Fibroblast of skin of scalp (primary cell): ENCODE measurements at places on chromosomes 16 and 17.

DNA sequence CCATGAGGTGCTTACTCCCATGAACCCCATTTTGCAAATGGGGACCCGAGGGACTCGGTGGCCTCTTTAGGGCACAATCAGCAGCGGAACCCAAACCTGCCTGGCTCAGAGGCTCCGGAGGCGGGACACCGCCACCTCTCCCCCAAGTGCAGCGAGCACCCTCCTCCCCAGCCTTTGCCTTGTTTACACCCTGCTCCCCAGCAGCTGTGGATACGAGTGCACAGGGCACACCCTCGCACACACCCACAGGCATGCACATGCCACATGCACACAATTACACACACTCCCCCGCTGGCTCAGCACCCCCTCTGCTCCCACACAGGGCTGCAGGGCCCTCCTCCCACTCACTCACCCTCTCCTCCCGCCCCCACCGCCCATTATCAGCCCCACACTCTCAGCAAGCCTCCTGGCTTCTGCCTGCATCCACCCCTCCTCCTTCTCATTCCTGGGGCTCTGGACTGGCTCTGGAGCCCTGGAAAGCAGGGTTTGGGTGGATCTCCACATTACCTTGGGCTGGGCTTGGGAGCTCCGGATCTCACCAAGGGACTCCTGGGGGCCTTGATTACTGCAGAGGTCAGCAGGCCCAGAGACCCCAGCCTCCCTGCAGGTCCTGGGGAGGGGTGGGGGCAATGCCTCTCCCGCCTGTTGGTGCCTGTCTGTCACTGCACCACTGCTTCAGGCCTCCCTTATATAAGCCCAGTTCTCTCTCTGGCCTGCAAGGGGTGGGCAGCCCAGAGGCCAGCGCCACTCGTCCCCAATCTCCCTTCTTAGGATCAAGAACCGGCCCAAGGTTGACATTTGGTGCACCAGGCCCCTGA is 6.4 kb downstream of the PDK2 start:
- peak; percentile 57 for DNase-seq

DNA sequence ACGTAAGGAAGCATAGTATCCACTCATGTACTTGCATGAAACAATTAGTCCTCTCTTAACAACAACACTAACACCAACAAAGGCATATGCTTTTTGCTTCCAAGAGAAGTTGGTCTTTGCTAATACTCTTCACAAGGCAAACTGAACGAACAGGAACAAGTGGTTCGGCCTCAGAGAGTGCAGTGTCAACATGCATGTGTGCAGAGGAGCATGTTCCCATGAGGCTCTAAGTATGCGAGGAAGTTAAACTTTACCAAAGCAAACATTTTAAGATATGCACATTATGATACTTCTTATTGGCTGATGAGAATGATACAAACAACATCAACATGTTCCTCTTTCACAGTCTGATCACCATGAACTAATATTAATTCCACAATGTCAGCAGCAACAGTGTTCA is 285.3 kb upstream of the IRX5 start:
- DNase-seq, result peak; percentile 14

- peak; percentile 11 for DNase-seq
These were observed 92.8 kb downstream of the KATNIP start for GRCh38 chr16:27642756-27643155.

GRCh38 chr16:67255553-67256221 is 6.9 kb downstream of the SLC9A5 start:
- DNase-seq, result no peak

DNA sequence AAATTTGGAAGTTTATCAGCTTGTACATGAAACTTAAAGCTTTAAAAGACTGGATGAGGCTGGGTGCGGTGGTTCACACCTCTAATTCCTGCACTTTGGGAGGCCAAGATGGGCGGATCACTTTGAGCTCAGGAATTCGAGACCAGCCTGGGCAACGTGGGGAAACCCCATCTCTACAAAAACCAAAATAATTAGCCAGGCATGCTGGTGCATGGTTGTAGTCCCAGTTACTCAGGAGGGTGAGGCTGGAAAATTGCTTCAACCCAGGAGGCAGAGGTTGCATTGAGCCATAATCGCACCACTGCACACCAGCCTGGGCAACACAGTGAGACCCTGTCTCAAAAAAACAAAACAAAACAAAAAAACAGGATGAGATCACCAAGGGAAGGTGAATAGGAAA is 209.5 kb downstream of the AATF start:
- no peak for DNase-seq

GRCh38 chr16:86882586-86883280 is 304.4 kb downstream of the FOXL1 start:
- peak; percentile 84 for DNase-seq

GRCh38 chr17:28494445-28495188 is 11.5 kb upstream of the FOXN1 start:
- DNase-seq, result peak; percentile 62

GRCh38 chr16:22425036-22425801 is 50.8 kb upstream of the CDR2 start:
- DNase-seq, result peak; percentile 71

DNA sequence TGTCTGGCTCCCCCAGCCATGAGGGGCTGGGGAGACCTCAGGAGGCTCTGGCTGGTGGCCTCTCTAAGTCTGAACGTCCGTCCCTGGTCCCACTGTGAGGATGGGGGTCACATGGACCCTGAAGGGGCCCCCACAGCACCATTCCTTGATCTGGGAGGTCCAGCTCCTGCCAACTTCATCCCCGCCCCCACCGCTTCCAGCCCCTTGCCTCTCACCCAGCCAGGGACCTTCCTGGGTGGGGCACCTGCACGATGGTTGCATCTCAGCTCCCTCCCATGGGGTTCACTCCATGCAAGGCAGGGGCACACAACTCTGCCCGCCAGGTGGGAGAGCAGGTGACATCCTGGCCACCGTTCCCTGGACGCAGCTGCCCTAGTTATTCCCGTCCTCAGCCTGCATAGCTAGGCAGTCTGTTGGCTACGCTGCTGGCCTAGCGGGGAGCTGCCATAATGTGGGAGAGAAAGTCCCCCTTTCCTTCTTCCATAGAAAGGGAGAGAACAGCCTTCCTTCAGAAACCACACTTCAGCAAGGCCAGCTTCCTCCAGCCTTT is 217.9 kb upstream of the RPL38 start:
- no peak for DNase-seq

DNA sequence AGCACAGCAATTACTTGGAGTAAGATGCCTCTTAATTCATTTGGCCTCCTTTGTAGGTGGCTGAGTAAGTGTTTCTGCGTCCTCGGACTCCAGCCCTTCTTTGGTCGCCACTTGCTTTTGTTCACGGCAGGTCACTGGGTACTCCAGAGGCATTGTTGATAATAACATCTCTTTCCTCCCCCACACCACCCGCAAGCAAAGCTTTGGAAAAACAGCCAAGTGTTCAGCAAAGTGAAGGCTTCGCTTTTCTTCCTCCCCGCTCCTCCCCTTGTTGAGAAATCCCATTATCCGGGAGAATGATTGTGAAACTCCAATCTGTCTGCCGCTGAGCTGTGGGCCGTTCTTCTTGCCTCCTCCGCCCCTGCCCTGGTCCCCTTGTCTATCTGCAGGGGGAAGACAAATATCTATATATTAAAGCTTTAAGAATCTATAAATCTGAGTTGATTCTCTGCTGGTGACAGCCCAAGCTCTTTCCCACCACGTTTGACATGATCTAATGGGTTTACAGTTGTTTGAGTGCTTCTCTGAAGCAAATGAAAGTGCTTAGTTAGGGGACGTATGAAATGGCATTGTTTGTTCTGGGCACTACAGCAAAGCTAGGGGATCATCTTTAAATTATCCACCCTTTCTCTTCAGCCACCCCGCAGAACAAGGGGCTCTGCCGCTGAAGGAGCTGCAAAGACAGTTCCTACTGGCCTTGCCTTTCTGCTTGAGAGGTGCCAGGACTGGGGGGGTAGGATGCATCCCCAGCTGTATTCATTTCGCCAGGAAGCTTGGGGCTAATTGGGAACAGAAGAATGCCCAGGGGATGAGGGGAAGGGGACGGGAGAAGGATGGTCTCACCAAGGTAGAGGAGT is 167.1 kb downstream of the CCDC182 start:
- peak; percentile 41 for DNase-seq

- peak; percentile 23 for DNase-seq
These were observed 648 bp upstream of the ERCC4 start for GRCh38 chr16:13919330-13919682.

DNA sequence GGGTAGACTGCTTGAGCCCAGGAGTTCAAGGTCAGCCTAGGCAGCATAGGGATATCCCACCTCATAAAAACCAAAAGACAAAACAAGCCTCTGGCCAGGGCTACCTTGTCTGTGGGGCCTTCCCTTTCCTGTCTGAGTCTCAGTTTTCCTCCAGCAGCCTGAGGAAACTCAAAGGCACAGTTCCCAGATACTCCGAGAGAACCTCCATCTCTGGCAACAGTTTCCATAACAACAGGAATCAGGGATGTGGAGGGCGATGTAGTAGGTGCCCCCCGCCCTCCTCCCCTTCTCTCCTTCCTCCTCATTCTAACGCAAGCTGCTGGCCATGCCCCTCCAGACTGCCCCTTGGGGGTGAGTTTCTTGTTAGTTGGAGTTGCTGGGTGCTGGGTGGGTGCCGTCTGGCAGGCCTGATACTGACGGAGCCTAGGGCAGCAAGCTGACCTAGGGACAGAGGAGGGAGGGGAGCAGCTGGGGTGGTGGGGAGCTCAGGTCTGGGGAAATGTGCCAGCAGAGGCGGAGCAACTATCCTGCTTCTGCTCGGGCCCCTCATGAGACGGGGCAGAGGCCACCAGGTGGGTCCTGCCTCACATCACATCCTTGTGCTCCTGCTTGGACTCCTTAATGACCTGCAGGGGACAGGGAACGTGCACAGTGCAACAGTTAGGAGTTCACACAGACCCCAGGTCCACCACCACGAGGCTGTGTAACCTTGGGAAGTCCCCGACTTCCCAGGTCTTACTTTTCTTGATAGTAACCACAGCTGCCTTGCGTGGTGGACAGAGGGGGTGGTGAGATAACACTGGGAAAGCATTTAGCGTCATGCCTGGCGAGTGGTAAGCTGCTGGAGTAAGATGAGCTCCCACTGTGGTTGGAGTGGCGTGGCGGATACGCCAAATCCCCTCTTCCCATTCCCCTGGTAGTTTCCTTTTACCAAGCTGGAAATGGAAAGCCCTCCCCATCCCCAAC is 7.8 kb upstream of the EFTUD2 start:
- DNase-seq, result no peak

- no peak for DNase-seq
These were observed 147.6 kb downstream of the SOCS1 start for GRCh38 chr16:11108466-11108805.

DNA sequence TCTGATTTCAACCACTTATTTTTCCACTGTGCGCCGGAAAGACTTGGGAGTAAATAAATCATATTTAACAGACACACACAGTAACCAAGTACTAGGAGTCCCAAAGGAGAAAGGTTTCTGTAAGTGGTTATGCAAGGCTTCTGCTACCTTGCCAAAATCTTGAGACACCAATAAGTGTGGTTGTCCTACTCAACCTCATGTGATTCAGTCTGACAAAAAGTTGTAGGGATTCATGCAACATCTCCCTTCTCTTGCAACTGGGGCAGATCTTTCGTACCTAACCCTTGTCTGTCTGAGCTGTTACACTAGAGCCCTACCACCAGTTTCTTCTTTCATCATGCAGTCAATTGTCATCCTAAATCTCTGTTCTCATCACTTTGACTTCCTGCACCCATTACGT is 69.9 kb upstream of the NUDT7 start:
- DNase-seq, result no peak

GRCh38 chr17:40499551-40500189 is 1.8 kb downstream of the TNS4 start:
- peak; percentile 63 for DNase-seq

GRCh38 chr17:68205808-68206720 is 41.8 kb upstream of the AMZ2 start:
- DNase-seq, result no peak

GRCh38 chr17:67477687-67478086 is 100.6 kb downstream of the PITPNC1 start:
- DNase-seq, result peak; percentile 26

DNA sequence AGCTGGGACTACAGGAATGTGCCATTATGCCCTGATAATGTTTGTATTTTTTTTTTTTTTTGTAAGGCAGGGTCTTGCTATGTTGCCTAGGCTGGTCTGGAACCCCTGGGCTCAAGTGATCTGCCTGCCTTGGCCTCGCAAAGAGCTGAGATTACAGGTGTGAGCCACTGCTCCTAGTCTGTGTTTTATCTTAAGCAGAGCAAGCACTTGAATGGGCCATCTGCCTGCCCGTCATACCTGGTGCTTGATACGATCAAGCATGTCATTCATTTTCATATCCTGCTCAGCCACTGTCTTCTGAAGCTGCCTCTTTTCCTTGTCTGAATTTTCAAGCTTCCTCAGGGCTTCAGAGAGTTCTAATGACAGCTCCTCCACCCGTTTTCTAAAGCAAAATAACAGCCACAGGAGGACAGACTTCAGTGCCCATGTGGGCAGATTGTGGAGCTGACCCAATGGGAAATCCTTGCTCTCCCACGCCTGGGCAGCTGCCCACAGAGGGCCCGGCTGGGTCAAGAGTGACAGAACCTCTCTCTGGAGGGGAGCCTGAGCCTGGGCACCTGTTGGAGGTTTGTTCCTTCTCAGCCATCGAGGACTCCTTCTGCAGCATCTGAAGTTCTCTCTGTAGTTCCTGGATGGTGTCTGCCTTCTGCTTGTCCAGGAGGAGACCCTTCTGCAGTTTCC is 36.5 kb downstream of the DHX38 start:
- no peak for DNase-seq

DNA sequence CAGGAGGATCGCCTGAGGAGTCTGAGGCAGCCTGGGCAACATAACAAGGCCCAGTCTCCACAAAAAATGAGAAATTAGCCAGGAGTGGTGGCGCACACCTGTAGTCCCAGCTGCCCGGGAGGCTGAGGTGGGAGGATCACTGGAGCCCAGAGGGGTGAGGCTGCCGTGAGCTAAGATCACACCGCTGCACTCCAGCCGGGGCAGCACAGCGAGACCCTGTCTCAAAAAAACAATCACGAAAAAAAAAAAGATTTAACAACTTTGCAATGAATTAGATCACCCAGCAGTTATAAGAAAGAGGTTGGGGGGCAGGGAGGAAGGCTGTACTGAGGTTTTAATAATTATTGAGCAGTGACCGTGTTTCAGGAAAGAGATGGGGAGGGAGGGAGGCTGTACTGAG is 49.4 kb downstream of the RPH3AL start:
- DNase-seq, result no peak

DNA sequence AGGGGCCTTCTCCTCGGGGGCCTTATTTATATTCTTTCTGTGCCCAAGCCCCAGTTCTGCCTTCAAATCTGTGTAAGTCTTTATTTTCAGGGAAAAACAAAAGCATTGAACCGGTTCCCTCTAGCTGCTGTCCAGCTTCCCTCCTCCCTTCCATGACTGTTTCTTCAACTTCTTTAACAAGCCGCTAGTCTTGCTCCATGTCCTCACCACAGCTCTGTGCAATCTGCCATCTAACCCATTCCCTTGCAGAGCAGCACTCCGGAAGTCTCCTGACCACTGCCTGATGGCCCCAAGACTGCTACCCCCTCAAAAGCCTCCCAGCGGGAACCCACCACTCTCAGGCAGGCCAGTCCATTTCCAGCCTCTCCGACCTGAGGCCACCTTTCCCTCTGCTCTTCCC is 16.9 kb downstream of the EMC8 start:
- DNase-seq, result no peak

DNA sequence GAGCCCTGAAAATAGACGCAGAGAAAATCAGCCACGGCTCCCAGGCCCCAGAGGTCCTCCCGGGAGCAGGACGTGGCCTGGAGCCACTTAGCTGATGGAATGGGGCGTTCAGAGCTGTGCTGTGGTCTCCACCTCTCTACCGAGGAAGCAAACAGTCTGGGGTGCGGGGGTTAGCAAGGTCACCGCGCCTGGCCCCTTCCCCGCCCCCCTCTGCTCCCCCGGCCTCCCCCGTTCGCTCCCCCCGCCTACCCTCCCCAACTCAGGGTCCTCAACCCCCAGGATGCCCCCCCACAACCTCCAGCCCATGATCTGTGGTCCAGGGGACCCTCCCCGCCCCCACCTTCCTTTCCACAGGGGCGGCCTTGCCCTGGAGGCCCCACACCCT is 20.6 kb upstream of the C1QTNF8 start:
- no peak for DNase-seq
